ENCODE measurements at places on chromosomes 3 and 15.

- DNase-seq: no peak
These were observed 10.3 kb upstream of the PRICKLE2 start for GRCh38 chr3:64235605-64236004.

DNA sequence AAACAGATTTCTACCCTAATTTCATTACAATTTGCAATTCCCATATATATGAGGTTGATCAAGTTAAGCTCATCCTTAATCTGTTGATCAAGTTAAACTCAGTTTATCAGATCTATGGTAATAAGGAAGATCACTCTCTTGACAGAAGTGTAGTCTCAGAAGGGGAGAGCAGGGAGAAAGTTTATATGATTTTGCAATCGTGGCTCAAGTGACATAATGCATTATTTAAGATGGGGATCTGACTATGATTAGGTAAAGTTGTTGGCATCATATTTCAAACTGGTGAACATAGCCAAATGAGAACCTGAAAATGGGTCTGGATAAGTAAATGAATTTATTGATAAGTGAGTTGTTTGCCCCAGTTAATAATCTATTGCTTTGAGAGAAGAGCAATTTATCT, 995.3 kb downstream of the OTOL1 start:
- DNase-seq: no peak

- DNase-seq: no peak
These were observed 2.4 kb upstream of the ETV5 start for GRCh38 chr3:186110975-186111974.

DNA sequence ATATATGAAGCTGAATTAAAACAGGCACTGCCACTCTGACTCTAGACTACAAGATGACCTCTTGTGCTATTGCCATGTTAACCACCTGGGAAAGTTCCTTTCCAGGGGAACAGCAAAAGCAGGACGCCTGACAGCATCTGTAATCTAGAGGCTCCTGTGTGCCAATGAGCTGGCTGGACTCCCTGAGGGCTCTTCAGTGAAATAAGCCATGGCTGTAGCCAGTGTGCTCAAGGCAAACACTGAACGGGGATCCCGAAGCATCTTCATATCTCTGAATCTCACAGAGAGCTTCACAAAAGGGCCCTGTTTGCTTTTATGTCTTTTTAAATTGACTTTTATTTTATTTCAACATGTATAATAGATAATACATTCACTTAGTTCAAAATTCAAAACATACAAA, 57.2 kb downstream of the BFSP2 start:
- DNase-seq: no peak

GRCh38 chr3:157999246-157999645, 107.0 kb downstream of the SHOX2 start:
- no peak for DNase-seq

DNA sequence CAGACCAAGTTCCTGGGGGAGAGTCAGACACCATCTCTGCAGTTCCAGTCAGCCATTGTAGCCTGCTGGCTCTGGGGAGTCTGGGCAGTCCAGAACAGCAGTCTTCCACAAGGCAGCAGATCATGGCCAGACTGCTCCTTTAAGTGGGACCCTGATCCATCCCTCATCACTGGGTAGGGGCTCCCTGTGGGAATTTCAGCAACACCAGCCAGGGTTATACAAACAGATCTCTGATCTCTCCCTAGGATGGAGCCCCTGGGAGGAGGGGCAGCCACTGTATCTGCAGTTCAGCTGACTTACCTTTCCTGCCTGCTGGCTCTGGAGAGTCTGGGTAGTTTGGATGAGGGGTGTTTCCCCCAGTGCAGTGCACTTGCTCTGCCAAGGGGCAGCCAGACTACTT, 42.1 kb upstream of the UNC13C start:
- DNase-seq: no peak

DNA sequence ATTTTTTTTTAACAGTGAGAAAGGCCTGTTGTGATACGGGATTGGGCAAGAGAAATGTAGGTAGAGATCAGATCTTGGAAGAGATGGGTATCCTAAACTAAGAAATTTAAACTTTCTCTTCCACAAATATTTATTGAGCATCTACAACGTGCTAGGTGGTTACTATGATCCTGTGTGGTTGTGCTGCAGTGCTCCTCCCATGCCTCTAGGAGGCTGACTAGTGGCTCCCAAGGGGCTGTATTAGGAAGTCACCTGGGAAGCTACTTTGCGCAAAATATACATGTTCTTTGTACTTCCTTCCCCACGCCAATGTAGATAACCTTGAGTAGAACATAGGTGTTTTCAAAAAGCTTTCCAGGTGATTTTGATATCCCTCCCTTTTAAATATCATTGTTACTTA, 27.2 kb downstream of the USP3 start:
- DNase-seq: no peak

GRCh38 chr15:40053079-40053830, 14.3 kb upstream of the SRP14 start:
- no peak for DNase-seq

DNA sequence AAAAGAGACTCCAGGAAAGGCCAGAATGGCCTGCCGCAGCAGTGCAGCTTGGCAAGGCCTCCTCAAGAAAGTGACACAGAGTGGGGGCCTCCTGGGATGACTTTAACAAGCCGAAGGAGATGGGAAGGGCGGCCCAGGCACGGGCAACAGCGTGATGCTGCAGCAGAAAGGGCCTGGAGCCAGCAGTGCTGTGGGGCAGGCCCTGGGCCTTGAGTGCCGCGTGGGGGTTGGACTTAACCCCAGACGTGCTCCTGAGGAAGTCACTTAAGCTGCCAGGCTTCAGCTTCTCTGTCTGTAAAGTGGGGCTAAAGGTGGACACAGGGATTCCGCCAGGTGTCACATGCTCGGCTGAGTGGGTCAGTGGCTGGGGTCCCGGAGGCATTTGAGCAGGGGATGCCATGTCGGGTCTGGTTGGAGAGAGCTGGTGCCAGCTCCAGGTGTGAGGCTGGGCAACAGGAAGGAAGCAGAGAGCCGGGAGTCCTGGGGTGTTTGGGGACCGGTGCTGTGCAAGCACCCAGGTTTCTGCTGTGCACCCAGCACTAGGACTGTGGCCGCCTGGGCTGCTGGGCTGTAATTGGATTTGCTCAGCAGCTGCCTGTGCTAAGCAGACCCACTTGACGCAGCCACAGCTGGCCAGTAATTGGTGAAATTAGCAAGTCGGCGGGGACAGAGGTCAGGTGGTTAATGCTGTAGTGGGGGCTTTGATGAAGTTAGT, 7.8 kb downstream of the DNAJB8 start:
- no peak for DNase-seq

All from activated T-cell treated with anti-CD3 and anti-CD28 coated beads for 48 hours (primary cell).